Fibroblast of villous mesenchyme (primary cell): ENCODE measurements at places on chromosomes 12 and 14. TPM values are rescaled to one million over a fixed set of nuclear protein-coding genes. Genes with fewer than 3 reads are reported as not detected.

- peak; percentile 59 for DNase-seq
These were observed 41.9 kb downstream of the SPTLC2 start for GRCh38 chr14:77574446-77575115.

DNA sequence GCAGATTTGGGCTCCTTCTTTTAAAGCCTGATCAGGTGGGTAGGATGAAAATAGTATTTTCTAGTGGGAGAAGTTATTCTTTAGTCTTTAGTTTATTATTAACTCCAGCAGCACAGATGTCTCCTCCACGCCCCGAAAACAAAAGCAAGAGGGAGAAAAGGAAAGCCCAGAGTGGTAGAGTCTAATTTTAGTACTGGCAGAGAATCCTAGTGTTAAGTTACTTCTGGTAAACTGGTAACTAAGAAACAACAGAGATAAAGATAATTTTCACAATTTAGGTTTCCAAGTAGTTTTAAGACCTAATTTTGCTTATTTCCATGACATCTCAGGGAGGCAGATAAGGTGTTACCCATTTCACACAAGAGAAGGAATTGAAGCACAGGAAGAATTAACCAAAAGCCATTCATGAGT, 16.3 kb downstream of the ATP5MC2 start:
- peak; percentile 33 for DNase-seq

DNA sequence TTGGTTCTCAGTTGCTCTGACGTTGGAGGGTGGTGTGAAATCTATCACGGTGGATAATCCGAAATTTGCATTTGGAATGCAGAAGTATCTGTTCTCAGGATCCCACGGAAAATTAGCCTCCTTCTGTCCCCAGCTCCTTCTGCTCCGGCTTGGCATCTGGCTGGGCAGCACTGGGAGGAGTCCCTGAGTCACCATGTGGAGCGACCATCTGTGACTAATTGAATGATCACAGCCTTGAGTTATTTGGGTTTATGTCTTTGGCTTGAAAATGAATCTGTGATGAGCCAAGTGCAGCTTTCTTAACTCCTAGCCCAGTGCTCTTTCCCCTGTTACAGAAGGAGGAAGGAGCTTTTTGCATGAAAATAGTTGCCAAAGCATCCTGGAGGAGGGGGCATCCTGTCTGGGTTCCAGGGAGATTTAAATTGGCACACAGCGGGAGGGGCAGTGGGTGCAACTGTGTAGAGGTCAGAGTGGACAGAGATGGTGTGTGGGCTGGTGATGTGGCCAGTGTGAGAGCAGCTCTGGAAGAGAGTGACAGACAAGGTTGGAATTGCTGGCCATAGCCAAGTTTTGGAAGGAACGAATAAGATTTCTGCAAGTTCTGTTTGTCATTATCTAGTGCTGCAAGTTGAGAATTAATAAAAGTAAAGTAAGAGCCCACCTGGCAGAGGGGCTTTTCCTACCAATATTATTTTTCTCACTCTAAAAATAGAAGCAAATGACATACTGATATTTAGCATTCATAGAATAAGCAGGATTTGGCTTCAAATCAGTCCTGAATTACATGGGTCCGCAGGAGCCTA, 74.4 kb downstream of the SLC24A4 start:
- DNase-seq = peak; percentile 17

DNA sequence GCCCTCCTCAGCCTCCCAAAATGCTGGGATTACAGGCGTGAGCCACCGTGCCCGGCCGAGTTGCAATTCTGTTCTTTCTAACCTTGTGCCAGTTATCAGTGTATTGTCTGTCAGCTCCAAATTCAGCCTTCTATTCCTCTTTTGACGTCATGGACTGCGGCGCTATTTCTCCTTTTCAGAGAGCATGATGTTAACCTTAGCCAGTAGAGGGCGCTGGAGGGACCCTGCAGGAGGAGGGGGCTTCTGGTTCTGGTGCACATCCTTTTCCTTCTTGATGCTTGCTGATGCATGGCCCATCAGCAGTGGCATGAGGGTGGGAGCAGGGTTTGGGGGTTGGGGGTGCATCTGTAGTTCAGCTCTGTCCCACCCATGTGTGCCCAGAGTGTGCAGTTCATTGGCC, 179.3 kb upstream of the RMST start:
- no peak for DNase-seq

DNA sequence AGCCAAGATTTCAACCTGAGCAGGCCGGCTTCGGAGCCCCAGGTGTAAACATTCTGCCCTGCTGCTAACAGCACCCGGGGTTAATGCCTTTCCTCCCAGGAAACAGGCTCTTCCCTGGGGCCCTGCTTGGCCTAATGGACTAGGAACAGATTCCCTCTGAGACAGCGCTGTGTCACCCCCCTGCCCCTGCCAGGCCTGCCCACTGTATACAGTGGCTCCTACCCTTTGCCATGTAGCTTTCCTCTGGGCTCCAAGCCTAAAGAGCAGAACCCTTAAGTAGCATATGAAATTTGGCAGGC, 28.3 kb upstream of the BCDIN3D start:
- no peak for DNase-seq

- DNase-seq = no peak
These were observed 23.8 kb downstream of the ACTN1 start for GRCh38 chr14:68955164-68955850.

- no peak for DNase-seq
These were observed 365.7 kb downstream of the RPS29 start for GRCh38 chr14:49220492-49220891.

DNA sequence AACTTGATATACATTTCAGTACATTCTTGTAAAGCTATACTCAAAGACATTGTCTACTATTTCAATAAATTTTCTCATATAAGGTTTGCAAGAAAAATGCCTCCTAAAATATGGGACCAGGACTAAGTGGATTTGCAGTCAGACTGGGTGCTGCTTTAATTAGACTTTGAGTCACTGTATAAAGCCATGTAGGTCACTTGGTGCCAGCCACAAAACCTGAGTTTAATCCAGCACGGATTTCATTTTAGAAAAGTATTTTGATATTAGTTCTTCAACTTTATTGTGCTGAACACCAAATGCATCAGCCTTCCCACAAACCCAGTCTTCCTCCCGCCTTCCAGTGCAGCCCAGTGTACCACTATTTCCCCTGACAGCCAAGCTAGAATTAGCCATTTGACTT, 9.9 kb upstream of the NID2 start:
- DNase-seq = no peak

RAD51B gene
- 13.9 and 22.0 TPM in 2 replicates for total RNA-seq
